ENCODE measurements at places on chromosomes 5 and 9.

GRCh38 chr5:66795682-66796081, 199.5 kb downstream of the MAST4 start:
- DNase-seq: no peak

DNA sequence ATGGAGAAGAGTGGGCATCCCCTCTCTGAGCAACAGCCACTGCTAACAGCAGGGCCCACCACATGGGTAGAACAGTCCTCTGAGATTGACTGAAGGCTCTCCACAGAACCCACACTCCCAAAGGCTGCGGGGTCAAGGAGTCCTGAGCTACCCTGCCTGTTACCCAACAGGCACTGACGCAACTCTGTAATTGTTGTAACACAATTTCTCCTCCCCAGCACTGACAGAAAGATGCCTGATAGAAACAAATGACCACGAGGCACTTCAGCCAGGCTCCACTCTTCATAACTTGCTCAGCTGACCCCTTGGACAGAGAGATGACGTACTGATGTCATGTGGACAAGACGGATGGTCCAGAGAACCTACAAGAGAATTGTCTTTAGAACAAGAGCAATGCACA, 220.7 kb downstream of the SPOCK1 start:
- DNase-seq: no peak

GRCh38 chr5:15452781-15453180, 47.2 kb upstream of the FBXL7 start:
- DNase-seq: no peak

GRCh38 chr5:52674815-52675545, 112.7 kb upstream of the ITGA1 start:
- DNase-seq: no peak

- DNase-seq: no peak
These were observed 443.0 kb downstream of the ACTL7B start for GRCh38 chr9:108412755-108413154.

DNA sequence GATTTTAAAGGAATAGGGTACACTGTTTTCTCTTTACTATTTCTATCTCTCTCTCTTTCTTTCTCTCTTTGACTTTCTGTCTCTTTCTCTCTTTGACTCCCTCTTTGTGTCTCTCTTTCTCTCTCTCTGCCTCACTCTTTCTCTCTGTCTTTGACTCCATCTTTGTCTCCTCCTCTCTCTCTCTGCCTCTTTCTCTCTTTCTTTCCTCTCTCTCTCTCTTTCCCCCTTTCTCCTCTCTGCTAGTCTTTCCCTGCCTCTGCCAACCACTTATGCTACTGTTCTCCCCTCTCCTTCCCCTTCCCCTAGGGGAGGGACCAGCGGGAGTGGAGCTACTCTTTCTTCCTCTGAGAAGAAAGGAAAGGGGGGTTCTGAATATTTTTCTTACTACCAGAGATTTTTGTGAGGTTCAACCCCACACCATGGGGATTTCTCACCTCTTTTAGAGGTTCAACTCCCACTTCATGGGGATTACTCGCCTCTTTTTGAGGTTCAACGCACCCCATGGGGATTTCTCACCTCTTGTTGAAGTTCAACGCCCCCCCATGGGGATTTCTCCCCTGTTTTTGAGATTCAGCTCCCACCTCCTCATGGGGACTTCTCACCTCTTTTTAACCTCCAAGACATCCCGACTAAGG, 309.9 kb downstream of the NR3C1 start:
- no peak for DNase-seq

DNA sequence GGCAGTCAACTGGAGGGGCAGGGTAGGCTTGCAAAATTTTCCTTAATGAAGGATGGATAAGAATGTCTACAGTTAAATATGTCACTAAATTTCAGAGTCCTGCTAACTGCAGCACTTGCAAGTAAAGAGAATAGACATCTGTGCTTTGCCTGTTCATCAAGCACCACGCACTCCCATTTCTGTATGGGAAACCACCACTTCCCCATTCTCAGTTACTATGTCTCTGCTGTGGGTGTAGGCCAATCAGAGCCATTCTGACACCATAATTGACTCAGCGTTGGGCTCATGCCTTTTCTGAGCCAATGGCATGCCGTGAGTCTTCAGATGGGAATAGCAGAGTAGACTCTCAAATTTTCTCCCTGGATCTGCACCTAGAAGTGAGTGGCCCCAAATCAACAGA, 247.5 kb downstream of the GABRB2 start:
- no peak for DNase-seq

GRCh38 chr9:101325053-101325452, 59.8 kb downstream of the BAAT start:
- DNase-seq: no peak

DNA sequence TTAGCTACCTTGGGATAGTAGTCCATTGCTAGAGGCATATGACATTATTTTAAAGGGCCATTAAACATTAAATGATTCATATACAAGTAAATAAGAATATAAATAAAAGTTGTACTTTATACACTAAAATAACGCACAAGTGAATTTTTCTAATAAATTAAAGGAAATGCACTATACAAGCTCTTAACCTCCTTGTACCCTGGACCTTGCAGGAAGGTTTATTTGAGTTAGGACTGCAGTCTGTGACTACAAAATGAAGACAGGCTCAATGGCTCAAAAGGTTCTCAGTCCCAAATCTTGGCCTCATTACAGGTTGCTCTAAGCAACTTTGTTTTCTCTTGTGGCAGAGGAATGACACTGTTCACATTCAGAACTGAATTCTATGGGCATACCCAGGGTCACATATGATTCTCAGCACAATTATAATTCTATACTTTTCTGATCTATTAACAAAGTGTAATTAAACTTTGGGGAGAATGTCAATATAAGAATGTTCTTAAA, 34.4 kb downstream of the FEM1C start:
- DNase-seq: no peak

GRCh38 chr9:19057033-19057432, 7.8 kb downstream of the RRAGA start:
- DNase-seq: no peak

DNA sequence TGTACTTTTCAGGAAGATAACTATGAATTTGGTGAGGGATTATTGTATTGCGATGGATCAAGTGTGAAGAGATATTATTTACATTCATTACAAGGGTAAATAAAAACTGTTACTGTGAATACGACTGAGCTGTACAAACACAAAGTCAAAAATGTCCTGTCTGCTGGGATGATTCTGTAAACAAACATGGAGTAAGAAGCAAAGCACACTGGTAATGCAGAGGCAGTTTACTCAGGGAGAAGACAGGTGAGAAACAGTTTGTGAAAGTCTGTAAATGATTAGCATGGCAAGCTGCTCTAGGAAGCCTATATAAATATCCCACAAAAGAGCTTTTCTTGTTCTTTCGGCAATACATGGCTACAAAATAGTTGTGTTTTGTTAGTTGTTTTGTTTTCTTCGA, 115.4 kb upstream of the GNA14 start:
- no peak for DNase-seq

- no peak for DNase-seq
These were observed 80.2 kb upstream of the LIFR start for GRCh38 chr5:38636626-38637025.

- DNase-seq: no peak
These were observed 39.9 kb downstream of the PAX5 start for GRCh38 chr9:36993933-36994764.

DNA sequence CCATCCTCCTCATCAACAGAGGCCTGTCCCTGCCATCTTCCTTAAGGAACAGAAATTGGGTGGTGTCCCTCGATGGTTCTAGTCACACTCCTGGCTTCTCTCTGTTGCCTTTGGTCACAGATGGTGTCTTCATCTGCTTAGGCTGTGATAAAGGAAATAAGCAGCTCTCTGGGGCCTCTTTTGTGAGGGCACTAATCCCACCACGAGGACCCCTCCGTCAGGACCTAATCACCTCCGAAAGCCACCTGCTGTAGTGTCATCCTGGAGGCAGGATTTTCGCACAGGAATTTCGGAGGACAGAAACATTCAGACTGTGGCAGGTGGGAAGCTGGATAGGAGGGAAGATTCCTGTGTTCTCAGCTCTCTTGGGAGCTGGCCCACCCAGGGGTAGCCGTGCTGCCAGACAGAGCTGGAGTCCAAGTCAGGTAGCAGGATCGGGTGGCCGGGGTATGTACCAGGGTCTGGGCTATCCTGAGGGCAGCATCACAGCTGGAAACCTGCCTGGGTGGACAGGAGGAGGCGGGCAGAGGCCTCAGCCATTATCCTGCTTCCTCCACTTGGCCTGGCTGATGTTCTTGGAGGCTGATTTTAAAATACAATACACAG, 59.5 kb downstream of the ANKRD33B start:
- no peak for DNase-seq

DNA sequence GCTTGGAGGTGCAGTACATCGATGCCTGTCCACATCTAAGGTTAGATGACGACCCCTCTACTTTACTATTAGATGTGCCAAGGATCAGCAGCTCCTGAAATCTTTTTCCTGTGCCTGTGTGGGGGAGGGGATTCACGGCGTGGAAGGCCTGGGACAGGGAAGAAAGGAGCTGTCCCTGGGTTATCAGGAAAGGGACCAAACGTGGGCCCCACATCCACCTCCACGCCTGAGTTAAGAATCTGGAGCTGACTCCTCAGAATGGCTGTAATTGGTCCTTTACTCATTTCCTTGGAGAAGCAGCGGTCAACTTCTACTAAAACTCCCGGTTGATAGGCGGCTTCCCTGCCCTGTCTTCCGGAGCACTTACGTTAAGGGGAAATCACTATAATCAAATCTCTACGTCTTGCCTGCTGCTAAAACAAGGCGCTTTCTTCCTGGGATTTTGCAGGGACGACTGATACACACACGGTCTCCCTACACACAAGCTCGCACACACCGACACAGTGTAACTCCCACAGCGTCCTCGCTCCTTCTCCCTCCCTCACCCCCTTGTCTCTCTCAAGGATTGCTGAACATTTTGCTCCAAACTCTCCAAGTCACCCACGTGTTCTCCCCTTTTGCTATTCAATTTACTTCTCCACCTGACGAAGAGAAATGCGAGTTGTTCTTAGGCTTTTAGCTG, 1.4 kb downstream of the PDE4D start:
- no peak for DNase-seq

DNA sequence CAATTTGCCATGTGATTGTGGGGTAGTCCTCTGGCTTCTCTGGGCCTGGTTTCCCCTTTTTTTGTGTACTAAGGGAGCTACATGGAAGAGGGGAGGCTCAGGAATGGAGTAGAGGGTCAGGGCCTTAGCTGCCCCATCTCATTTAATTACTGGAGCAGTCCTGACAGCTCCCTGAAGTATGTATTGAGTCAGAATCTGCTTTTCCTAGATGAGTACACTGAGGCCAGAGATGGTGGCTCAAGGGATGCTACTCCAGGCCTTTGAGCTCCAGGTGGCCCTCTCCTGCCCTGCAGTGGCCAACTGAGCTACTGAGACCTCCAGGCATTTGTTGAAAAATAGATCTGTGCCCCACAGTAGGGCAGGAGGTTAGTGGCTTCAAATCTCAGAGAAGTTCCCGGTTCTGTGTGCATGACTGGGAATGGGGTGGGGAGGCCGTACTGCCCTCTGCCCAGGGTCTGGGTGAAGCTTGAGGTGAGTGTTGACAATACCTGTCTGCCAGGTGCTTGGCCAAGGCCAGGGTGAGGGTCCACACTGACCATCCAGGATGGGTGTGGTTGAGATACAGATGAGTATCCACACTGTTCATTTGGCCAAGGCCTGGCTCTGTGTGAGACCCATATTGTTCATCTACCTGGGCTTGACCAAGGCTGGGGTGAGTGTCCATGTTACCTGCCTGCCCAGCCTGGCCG, 45.7 kb downstream of the CXXC5 start:
- no peak for DNase-seq

DNA sequence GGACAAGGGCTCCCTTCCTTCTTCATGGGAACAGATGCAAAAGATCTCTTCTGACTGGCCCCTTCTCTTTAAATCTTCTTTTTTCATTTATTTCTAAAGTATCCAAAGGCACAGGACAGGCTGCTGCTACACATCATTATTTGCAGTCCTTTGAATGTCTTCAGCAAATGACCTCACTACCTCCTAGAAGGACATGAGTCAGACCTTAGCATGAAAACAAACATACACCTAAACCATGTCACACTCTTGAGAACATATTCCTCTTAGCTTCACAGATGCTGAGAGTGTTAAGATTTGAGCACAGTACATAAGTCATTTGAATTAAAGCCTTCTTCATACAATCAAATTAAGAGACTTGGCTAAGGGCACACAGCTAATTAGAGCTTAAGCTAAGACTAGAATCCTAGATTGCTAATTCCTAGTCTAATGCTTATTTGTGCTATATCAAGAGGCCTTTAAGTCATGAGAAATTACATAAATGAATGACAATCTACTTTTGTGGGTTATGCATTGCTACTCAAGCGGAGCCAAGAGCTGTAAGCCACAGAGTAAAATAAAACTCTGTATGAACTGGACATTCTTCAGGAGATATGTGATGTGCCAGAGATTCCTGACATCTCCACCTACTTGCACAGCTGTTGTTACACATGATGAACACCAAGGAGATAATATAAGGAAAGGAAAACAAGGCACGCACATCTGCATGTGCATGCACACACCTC, 109.1 kb upstream of the PTGER4 start:
- no peak for DNase-seq

DNA sequence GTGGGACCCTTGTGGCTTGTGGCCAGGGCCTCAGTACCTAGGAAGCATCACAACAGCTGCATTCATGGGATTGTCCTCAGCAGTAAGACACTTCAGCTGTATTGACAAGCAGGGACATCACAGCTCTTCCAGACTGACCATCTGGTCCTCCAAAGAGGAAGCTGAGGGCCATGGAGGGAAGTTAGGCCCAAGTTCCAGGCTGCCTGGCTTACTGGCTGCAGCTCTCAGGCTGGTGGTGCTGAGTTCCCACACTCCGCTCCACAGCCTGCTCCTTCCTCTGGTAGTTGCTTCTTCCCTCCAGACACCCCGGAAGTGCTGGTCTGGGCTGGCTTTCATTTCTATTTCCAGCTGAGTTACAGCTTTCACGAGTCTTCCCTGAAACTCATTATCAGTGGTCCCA, 5.7 kb upstream of the STING1 start:
- no peak for DNase-seq

DNA sequence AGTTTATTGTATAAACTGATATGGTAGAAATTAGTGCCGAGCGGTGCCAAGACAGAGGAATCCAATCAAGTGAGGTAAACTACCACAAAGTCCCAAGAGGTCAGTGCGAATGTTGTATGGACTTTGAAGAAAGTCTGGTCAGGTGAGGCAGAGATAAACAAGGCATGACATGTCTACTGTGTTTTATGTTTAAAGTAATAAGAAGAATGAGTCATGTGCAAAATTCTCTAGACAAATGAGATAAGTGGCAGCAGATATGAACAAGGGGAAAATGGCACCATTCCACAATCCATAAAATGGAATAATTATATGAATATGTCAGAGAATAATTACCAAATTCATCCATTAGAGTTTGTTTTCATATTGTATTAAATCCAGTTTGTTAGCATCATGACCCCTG, 364.1 kb upstream of the CCNH start:
- no peak for DNase-seq

DNA sequence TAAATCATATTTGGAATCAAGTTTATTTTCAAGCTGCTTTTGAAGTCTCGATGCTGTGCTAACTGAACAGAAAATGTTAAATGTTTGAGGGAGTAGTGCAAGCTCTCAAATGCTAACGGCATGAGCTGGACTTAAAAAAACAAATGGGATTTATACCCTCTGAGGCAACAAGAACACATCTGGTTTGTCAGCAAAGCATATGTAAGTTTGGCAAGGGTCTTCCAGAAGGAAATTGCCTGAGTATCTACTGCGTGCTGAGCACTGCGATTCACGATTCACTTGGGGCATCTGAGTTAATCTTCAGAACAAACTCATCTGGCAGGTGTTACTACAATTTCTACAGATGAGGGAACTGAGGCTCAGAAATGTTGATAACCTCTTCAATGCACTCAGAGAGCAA, 98.4 kb upstream of the C9orf72 start:
- no peak for DNase-seq

- no peak for DNase-seq
These were observed 9.6 kb upstream of the LURAP1L start for GRCh38 chr9:12765088-12765798.

Measured in activated CD8-positive, alpha-beta memory T cell treated with anti-CD3 and anti-CD28 coated beads for 48 hours (primary cell).